ENCODE measurements at places on chromosomes 16 and 17.

DNA sequence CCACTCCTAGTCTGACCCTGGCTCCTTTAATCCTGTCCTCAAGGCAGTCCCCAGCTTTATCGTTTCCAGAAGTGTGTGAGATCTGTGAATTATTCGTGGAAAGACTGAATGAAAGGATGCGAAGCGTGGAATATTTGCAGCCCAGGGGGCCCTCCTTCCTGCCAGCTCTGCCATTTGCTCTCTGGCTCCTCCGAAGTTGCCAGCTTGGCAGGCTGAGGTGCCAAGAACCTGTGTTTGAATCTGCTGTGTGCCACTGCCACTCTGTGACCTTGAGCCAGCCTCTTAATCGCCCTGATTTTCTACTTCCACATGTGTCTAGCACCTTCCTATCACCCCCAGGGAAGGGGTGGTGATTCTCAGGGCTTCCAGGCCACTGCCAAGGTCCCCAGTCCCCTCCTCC lies 10.8 kb downstream of the TBKBP1 start:
- no peak for DNase-seq

- DNase-seq: no peak
Observed at GRCh38 chr17:29154516-29155226, 25.5 kb downstream of the MYO18A start.

- no peak for DNase-seq
Observed at GRCh38 chr16:54284319-54284930, 2.2 kb downstream of the IRX3 start.

GRCh38 chr16:80612461-80613017 lies 71.7 kb downstream of the DYNLRB2 start:
- no peak for DNase-seq

DNA sequence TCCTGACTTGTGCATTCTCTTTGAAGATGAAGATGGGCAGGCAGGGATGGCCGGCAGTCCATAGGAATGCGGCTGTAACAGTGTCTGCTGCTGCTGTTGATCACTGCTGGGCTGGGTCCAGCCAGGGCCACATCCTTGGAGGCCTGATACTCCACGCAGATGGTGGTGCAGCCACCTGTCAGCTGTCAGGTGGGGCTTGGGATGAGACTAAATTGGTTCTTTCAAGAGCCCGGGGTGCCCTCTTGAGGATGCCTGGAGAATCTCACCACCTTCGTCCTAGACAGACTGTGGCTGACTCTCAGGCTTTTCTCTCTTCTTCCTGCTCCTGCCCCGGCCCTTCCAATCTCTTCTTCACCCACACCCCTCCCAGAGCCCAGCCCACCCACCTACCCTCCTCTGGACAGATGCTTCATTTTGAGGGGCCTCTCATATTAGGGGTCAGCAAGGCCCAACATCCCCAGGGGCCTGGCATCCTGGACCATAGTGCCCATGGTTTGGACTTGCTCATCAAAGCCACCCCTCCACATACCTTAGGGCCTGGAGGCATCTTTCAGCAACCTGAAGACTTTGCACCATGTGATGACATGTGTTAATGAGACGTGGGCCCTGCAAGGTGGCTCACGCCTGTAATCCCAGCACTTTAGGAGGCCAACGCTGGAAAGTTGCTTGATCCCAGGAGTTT lies 19.1 kb downstream of the OSBPL7 start:
- peak; percentile 29 for DNase-seq

GRCh38 chr16:69741951-69742904 lies 12.5 kb downstream of the NOB1 start:
- DNase-seq: no peak

DNA sequence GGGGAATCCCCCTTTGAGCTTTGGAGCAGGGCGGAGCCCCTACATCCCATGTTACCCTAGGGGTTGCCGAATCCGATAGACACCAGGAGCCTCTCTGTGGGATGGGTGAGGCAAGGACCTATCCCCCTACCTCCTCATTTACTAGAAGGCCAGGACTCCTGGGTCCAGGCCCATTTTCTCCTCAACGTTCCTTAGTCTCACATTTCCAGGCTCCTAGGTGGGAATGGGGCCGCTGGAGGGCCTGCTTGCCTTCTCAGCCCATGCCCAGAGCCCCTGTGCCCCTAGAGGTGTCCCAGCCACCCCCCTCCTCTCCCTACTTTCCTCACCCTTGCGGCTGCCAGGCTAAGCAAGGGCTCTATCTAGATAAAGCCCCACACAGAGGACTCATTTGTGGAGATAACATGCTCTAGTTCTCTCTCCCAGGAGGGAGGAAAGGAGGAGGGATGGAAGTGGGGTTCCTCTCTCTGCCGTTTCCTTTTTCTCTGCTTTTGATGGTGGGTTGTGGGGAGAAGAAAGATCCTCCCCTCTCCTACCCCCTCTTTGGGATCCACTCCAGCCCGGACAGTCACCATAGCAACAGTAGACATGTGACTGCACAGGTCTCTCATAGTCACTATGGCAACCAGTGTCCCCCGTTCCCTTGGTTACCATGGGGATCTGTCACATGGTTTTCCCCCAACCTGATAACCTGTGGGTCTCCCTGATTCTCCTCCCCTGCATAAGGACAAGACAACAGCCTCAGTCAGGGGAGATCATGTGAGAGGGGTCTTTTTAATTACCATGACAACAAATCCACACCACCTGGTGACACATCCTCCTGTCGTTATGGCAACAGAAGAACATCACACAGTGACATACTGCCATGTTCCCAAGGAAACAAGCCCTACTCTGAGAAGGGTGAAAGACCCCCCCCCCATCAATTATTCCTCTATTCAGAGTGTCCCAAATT lies 5.2 kb downstream of the CACNA1G start:
- no peak for DNase-seq

DNA sequence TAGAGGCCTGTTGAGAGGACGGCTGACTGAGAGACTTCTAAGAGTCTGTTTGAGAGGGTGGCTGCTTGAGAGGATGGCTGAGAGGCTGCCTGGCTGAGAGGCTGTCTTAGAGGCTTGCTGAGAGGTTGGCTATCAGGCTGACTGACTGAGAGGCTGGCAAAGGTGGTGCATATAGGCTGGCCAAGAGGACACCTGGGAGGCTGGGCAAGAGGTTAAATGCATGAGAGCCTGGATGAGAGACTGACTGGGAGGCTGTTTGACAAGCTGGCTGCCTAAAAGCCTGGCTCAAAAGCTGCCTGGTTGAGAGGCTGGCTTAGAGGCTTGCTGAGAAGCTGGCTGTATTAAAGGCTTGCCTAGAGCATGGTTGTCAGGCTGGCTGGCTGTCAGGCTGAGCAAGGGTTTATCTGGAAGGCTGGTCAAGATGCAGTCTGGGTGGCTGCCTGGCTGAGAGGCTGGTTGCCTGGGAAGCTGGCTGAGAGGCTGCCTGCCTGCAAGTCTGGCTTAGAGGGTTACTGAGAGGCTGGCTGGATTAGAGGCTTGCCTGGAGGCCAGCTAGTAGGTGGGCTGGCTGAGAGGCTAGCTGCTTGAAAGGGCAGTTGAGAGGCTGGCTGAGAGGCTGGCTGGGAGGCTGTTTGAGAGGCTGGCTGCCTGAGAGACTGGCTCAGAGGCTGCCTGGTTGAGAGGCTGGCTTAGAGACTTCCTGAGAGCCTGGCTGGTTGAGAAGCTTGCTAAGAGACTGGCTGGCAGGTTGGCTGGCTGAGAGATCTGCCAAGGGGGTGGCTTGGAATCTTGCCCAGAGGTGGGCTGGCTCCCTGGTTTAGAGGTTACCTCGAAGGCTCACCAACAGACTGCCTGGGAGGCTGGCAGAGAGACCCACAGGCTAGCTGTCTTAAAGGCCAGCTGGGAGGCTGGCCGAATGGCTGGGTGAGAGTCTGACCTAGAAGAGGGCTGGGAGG lies 38.3 kb upstream of the ACSM2B start:
- no peak for DNase-seq

DNA sequence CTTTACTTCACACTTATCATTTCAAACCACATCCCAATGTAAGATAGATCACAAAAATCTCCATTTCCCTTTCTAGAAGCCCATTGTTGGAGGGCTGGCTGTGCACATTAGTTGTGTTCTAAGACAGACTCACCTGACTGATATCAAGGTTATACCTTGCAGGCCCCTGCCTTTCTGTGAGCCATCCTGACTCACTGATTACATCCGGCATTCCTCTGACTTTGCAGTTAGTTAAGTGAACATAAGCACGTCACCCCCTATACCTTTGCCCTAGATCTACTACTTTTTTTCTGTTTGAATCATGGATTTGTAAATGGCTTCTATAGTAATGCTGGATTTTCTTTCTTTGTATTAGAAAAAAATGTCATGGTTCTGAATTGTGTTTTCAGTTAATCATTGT lies 78.3 kb downstream of the TANGO6 start:
- DNase-seq: no peak

DNA sequence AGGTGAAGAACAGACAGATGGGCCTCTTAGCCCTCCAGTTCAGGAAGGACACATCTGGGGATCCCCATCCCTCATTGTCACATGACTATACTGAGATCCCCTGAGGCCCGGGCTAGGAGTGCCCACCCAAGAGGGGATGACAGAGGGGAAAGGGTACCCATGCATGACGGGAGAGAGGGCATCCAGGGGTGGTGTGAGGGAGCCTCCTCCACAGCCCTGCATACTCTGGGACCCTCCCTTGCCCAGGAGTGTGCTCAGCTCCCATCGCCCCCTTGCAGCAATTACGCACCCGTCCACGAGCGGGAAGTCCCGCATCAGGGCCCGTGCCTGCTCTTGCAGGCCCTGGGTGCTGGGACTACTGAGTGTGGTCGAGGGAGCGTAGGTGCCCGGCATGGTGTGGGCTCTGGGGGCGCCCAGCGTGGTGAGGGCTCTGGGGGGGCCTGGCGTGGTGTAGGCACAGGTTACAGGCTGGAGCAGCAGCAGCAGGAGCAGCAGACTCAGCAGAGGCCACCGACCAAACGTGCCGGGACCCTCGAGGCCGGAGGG lies 6.5 kb downstream of the DPEP2 start:
- DNase-seq: no peak

- no peak for DNase-seq
Observed at GRCh38 chr17:57352665-57353175, 96.4 kb downstream of the MSI2 start.

- no peak for DNase-seq
Observed at GRCh38 chr17:69468207-69468606, 53.7 kb downstream of the MAP2K6 start.

GRCh38 chr16:71943887-71944286 lies 48.6 kb downstream of the IST1 start:
- DNase-seq: no peak

DNA sequence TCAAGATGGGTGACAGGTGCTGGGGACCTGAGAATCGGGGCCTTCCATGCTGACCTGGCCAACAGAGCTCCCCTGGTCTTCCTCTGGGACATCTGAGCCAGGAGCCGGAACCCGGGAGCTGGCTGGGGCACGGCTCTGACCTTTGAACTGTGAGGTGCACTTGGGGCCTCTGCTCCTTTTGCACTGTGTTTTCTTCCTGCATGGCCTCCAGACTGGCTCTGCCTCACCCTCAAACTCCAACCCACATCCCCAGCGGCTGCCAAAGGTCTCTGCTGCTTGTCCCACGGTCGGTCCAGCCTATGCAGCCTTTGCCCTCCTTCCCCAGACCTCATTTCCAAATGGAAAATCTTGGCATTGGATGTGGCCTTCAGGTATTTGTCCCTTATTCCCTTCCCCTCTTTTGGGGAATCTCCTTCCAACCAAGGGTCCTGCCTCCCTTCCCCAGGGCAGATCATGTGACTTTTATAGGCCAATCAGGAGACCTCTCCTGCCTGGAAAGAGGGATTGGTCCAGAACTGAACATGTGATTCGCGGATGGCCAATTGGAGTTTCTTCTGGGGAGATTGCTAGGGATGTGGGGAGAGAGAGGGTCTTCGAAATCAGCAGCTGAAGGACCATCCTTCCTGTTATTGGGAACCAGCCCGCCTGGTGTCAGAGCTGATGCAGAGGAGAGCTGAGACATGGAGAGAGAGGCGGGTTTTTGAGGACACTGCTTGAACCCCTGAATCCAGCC lies 117.9 kb downstream of the CYLD start:
- no peak for DNase-seq

DNA sequence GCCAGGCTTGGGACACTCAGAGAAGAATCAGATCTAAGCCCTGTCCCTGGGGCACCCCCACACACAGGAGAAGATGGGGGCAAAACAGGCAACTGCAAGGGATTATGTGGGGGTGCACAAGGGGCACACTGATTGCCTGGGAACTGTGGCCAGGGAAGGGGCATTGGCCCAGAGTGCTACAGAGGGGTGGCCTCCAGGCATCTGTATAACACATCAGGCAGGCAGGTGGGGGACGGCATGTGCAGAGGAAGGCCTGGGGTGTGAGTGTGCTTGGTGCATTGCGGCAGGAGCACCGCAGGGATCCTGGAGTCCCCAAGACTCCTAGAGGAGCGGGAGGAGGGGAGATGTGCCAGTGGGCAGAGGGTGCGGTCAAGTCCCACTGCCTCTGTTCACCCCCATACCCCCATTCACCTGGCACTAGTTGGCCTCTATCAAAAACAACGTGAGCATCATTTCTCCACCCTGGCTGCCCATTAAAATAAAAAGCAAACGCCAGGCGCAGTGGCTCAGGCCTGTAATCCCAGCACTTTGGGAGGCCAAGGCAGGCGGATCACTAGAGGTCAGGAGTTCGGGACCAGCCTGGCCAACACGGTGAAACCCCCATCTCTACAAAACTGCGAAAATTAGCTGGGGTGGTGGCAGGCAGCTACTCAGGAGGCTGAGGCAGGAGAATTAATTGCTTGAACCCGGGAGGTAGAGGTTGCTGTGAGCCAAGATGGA lies 41.5 kb downstream of the C16orf82 start:
- no peak for DNase-seq

DNA sequence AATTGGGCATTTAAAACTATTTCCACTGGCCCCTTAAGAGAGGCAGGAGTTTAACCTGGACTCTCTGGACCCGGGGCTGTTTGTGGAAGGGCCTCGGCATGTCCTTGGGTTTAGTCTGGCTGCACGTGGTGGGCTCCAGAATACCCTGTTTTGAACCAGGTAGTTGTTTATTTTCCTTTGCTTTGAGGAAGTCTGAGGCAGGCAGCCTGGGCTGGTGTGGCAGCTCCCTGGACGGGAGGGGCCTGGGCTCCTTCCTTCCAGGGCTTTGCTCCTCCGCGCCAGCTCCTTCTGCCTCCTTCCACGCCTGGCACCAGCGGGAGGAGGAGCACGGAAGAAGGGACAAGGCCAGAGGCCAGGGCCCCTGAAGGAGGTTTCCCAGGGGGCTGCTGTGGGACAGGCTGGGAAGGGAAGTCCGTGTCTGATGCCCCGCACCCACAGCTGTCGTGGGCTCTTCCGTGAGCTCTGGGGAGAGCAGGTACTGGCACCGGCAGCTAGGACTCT lies 15.5 kb downstream of the BANP start:
- no peak for DNase-seq

- DNase-seq: no peak
Observed at GRCh38 chr16:23734176-23734893, 20.5 kb upstream of the CHP2 start.

DNA sequence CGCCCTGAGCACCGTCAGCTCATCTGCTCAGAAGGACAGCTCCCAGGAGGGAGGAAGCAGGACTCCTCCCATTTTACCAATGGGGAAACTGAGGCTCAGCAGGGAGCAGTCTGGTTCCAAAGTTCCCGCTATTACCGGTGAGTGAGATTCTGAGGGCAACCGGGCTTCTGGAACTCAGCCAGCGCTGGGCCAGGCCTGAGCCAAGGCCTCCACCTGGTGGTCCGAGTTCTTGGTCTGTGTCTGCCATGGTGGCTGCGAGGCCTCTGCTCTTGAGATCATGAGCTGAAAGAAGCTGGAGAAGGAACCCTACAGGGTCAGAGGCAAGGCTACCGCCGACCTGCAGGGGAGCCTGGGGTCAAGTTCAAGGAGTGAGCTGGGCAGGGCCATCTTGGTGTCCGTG lies 110.8 kb upstream of the GSE1 start:
- DNase-seq: no peak

- DNase-seq: no peak
Observed at GRCh38 chr16:1082266-1082951, 9.9 kb downstream of the SSTR5 start.

GRCh38 chr17:63639125-63639524 lies 16.9 kb downstream of the MAP3K3 start:
- no peak for DNase-seq

All from stimulated activated CD8-positive, alpha-beta memory T cell treated with anti-CD3 and anti-CD28 coated beads, Interleukin-2, amount 100 ng/mL, for 1 hour (primary cell).